Putamen (tissue), 1 donor: ENCODE measurements at places on chromosomes 7 and 10.
A peak's percentile ranks its signal among the peaks of the same experiment; 100 is the strongest.

DNA sequence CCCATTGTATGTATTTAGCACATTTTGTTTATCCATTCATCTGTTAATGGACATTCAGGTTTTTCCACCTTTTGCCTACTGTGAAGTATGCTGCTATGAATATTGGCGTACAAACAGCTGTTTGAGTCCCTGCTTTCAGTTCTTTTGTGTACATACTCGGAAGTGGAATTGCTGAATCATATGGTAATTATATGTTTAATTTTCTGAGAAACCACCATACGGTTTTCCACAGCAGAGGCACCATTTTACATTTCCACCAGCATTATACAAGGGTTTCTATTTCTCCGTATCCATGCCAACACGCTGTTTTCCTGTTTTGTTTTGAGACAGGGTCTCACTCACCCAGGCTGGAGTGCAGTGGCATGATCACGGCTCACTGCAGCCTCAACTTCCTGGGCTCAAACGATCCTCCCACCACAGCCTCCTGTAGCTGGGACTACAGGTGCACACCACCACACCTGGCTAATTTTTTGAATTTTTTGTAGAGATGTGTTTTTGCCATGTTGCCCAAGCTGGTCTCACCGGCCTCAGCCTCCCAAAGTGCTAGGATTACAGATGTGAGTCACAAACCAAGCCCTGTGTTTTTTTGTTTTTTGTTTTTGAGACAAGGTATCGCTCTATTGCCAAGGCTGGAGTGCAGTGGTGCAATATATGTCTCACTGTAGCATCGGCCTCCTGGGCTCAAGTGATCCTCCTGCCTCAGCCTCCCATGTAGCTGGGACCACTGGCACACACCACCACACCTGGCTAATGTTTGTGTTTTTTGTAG lies 22.1 kb upstream of the FBXW4 start:
- no peak for DNase-seq

DNA sequence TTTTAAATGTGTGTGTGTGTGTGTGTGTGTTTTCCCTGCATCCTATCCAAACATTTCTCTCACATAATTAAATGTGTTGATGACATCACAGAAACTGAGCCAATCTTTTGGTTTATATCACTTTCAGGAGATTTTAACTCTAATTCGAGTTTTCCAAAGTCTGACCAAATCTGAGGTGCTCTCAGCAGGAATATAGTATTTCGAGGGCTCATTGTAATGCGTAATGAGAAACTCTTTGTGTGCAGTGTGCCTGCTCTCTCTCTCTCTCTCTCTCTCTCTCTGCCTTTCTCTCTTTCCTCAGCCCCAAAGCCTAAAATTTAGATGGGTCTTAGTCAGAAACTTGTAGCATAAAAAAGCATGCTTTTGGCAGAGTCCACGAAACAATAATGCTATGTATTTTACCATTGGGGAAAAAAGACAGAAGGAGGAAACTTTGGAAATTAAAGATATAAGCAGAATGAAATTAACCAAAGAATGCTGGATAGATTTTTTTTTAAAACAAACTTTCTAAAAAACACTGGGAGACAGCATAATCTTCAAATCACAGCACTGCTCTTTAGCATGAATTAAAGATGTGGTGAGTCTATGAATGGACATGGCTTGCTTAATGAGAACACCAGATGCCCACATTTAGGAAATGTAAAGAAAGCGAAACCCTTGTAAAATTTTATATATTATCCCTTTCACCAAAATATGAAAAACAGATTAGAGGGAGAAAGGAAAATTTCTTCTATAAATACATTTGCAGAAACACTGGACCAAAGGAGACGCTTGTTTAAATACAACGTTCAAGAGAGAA lies 206.8 kb upstream of the HABP2 start:
- DNase-seq, result no peak

- DNase-seq, result no peak
Measured at GRCh38 chr7:100486753-100487446, 3.2 kb downstream of the NYAP1 start.

DNA sequence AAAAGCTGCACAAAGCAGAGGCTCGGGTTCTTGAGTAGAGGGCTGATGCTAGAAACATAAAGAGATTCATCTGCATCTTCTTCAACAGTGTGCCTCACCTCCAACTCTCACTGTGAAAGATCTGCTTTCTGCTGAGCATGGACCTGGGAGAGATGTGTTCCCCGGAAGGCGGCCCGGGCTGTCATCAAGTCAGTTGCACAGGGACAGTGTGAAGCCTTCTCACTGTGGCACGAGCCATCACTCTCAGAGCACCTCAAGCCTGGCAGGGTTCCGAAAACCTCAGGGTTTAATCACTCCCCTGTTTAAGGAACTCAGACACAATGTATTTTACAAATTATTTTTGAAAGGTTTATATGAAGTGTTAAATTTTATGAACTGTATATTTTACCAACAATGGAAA lies 98.7 kb downstream of the RBM20 start:
- no peak for DNase-seq

DNA sequence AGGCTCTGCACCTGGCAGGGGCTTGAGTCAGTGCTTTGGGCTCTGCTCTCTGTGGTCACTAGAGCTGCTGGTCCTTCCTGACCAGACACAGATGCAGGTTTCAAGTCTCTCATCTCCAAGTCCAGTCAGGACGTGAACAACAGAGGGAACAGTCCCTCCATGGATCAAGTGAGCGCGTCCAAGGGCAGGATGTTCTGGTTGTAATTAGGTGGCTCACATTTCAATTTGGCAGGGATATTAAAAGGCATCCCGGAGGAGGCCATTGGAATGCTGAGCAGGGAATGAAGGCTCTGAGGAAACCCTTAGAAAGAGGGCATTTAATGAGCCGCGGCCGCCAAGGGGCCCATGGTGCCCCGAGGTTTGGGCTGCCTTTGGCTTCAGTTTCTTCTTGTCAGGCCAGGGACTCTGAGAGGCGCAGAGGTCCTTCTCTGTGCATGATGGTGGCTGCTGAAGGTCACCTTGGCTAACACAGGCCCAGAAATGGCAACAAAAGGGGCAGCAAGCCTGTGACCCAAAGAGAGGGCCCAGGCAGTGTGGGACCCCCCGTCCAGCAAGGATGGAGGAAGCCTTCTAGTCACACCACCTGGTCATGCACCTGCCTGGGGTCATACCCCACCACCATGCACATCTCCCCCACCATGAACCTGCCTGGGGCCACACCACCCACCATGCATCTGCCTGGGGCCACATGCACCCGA lies 30.7 kb upstream of the INPP5A start:
- DNase-seq, result no peak

GRCh38 chr7:27925573-27926201 lies 185.7 kb downstream of the TAX1BP1 start:
- no peak for DNase-seq

DNA sequence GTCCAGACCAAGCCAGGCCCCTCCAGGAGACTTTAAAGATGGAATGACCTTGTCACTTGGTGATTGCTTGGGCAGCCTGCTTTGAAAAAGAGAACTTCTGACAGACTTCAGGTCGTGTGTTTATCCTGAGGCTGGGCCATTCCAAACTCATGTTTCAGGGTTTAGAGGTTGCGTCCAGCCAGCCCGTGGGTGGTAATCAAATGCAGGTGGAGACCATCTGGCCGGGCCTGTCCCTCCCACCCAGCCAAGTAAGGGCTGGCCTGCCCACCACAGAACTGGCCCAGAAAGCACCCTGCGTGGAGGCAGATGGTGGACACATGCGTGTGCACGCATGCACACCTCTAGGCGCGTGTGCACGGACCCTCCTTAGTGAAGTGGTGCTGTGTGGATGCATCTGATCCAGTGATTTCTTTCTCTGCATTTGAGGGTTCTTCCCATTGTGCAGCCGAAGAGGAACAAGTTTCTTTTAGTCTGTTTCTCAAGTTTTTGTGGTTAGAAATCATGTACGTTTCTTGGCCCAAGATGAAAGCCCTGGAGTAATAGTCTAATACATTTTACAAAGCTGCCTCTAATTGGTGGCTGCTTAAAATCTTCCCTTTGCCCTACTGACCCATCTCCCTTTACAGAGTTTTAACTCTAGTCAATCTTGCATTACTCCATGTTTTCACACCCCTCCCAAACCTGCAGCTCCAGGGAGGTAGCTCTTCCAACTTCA lies 43.0 kb downstream of the SUFU start:
- DNase-seq, result no peak

DNA sequence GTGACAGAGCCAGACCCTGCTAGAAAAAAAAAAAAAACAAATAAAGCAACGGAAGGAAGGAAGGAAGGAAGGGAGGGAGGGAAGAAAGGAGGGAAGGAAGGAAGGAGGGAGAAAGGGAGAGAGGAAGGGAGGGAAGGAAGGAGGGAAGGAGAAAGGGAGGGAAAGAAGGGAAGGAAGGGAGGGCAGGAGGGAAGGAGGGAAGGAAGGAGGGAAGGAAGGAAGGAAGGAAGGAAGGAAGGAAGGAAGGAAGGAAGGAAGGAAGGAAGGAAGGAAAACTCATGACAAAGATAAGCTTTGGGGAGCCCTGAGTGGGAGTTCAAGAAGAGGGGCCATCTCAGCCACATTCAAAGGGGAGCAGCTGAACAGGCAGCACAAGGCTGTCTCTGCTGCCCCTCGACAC lies 124.7 kb upstream of the MGMT start:
- no peak for DNase-seq

GRCh38 chr7:100476903-100477870 lies 1.8 kb downstream of the TSC22D4 start:
- DNase-seq, result no peak

GRCh38 chr7:15358112-15358511 lies 203.7 kb downstream of the AGMO start:
- DNase-seq, result no peak

GRCh38 chr7:51175316-51175991 lies 141.2 kb downstream of the COBL start:
- no peak for DNase-seq

GRCh38 chr10:15225511-15225910 lies 57.0 kb upstream of the NMT2 start:
- no peak for DNase-seq

DNA sequence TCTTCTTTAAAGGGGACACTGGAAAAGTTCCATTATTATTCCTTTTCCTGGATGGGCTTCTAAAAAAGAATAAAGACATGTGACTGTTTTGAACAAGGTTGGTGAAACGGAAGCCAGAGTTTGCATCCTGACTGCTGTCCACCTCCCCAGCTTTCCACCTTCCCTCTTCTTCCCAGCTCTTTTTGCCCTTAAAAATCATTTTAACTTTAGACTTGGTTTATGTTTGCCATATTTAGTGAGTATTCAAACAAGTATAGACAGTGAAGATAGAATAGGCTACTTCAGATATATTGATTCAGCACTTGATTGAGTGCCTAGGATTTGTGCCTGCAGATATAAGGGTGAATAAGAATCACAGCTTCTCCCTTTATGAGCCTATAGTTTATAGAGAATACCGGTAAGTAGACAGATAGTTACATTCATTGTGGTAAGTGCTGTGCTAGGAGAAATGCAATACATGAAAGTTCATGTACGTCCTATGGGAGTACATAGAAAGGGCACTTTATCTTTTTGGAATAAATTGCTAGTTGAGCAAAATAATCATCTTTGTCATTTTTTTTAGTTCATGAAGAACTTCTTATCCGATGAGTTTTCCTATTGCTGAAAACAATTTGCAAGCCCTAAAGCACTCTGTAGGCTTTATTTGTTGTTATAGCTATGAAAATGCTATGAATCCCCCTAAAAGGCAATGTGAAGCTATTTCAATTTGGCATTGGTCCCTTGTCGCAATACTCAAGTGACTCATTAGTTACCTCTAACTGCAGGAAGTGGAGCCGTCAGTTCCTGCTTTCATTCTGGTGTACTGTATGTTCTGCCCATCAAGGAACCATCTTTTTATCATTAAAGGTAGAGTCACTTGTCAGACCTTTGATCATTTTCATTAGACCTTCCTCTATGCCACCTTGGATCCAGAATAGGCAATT lies 57.2 kb upstream of the STRIP2 start:
- no peak for DNase-seq

DNA sequence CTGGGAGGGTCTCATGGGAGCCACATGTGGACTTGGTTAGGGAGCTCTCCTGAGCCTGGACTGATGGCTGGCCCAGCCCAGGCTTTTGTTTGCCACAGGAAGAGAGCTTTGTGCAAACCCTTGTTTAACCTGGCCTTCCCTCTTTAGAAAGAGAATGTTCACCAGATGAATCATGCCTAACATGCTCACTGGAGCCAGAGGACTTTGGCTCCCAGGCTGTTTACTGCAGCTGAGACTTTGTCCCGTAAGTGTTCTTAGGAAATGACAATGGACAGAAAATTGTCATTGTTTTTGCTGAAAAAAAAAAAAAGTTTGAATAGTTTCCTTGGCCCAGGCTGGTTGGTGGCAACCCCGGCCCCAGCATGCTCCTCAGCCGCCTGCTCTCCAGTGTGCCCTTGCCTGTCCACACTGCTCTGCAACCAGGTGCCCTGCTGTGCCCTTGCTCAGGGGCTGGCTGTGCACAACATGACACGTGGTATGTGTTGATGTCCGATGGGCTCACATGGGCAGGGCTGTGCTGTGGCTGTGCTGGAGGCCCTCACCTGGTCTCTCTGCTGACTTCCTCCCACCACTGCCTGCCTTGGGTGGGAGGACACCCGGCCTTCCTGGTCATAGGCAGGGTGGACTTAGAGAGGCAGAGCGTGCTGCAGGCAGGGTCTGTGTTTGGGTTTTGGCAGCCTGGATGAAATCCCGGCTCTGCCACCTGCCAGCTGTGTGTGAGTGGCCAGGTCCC lies 215.3 kb upstream of the ZNF32 start:
- no peak for DNase-seq

GRCh38 chr10:42594246-42594650 lies 44.1 kb downstream of the ZNF33B start:
- no peak for DNase-seq

GRCh38 chr7:20744954-20745446 lies 41.7 kb downstream of the SP8 start:
- DNase-seq, result no peak

- no peak for DNase-seq
Measured at GRCh38 chr7:157018997-157019608, 8.6 kb upstream of the MNX1 start.

- no peak for DNase-seq
Measured at GRCh38 chr7:40899151-40899550, 764.3 kb downstream of the SUGCT start.

- DNase-seq, result no peak
Measured at GRCh38 chr7:99027241-99027640, 116.7 kb downstream of the SMURF1 start.

GRCh38 chr10:120005207-120006201 lies 113.0 kb downstream of the SEC23IP start:
- peak; percentile 11 for DNase-seq

GRCh38 chr7:46282155-46282554 lies 361.1 kb upstream of the IGFBP3 start:
- no peak for DNase-seq

DNA sequence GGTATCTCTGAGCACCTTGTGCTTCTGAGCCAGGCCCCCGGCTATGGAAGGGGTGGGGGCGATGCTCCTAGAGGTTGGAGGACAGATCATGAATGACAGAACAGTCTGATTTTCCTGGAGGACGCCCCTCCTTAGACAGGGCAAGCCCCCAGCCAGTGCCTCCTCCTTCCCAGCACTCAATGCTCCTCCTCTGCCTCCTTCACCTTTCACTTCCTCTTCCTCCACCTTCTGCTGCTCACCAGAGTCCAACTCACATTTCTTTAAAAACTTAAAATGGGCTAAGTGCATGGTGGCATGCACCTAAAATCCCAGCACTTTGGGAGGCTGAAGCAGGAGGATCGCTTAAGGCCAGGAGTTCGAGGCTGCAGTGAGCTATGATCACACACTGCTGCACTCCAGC lies 71.1 kb upstream of the CUX1 start:
- no peak for DNase-seq
